ENCODE measurements at places on chromosomes 6 and 20.

- peak; percentile 65 for DNase-seq
Observed at GRCh38 chr6:87151781-87152525, 3.4 kb upstream of the ZNF292 start.

- DNase-seq: no peak
Observed at GRCh38 chr6:150925976-150926375, 60.5 kb downstream of the MTHFD1L start.

DNA sequence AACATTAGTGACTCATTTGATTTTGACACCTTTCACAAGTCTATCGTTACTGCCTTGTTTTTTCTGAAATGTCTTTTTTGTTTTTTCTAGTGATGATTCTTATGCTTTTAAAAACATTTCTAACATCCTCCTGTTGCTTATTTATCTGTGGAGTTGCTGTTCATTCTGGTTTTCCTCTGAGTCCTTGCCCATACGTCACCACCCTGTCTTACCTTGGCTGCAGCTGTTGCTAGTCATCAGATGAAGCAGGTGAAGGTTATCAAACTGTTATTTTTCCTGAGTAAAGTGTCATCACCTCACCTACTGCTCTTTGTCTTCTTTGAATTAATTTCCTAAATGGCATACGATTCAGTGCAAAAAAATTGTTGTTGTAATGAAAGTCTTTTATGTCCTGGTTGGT, 376.6 kb downstream of the GRIK2 start:
- no peak for DNase-seq

GRCh38 chr20:1402149-1402548, 9.3 kb upstream of the FKBP1A start:
- no peak for DNase-seq

GRCh38 chr20:40632346-40632976, 56.6 kb downstream of the MAFB start:
- DNase-seq: no peak

DNA sequence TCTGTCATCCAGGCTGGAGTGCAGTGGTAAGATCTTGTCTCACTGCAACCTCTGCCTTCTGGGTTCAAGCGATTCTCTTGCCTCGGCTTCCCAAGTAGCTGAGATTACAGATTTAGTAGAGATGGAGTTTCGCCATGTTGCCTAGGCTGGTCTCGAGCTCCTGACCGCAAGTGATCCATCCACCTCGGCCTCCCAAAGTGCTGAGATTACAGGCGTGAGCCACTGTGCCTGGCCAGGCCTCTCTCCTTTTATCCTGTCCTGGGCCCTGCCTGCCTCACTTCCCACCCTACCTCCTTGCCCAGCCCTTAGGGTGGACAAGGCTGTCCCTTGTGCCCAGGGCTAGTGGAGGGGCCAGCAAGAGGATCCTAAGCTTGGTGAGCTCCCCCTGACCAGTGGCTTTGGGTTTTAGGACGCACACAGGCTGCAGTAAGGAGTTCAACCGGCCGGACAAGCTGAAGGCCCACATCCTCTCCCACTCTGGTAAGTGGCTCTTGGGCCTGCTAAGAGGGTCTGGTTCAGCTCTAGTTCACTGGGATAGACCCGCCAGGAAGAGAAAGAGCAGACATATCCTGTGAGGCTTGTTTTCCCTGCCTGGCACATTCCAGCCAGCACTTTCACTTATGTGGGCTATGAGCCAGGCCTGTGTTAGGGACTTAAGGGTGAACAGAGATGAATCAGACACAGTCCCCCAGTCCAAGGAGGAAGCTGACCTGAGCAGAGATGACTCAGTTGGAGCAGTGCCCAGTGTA, 21.9 kb upstream of the CHMP4B start:
- peak; percentile 95 for DNase-seq

GRCh38 chr6:143074670-143075318, 14.1 kb downstream of the AIG1 start:
- DNase-seq: no peak

DNA sequence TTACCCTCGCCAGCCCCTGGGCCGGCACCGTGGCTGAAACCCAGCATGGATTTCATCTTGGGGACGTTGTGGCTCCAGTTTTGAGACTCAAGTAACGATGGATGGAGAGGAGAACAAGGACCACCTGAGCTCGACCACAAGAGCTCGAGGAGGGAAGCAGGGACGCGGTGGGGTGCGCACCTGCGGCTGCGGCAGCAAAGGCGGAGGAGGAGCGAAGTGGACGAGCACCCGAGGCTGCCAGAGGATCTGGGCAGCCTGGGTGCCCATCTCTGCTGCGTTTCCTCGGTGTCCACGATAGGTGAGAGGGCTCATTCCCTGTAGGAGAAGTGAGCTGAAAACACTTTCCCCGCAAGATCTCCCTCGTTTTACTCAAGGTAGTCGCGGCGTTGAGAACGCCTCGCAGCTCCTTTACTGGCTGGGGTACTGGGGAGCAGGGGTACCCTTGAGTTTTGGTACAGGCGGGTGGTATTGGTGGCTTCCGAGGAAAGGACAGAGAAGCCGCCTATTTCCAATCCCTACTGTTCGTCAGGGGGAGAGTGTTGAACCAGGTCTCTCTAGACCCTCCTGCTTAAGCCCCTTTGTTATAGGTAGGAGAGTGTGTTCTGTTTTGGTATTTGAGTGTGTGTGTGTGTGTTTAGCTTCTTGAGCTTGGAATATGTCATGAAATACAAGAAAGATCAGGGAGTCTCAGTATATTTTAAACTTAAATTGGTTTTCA, 137.7 kb downstream of the TRIM27 start:
- DNase-seq: no peak

- DNase-seq: no peak
Observed at GRCh38 chr6:150887978-150888563, 22.6 kb downstream of the MTHFD1L start.

DNA sequence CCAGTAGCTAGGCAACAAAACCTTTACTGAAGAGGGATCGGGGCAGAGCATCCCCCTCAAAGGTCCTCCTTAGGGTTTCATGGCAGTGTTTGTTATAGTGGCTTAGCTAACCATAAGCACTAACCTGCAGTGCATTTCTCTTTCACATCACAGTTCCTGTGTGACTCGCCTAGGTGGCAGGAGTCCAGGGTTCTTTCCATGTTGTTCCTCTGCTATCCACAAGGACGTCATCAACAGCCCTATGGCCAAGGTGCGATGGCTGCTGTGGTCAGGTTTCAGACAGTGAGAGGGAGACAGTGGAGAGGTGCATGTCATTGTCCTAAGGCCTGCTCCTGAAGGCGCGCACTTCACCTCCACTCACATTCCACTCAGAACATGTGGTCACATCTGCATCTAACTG, 38.8 kb upstream of the FOXA2 start:
- no peak for DNase-seq

DNA sequence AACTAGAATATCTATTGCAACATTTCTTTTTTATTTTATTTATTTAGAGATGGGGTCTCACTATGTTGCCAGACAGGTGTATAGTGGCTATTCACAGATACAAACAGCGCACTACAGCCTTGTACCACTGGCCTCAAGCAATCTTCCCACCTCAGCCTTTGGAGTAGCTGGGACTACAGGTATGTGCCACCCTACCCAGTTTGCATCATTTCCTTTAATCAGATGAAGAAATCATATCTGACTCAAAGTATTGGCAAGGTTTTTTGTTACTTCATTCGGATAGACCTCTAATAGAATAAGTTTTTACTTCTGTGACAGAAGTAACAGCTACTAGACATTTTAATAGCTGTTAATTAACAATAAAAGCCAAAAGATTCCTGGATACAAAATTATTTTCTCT, 153.9 kb downstream of the CDK19 start:
- DNase-seq: peak; percentile 18

- peak; percentile 18 for DNase-seq
Observed at GRCh38 chr6:139443231-139444112, 69.0 kb upstream of the CITED2 start.

GRCh38 chr6:8589941-8590729, 154.8 kb upstream of the SLC35B3 start:
- DNase-seq: no peak

DNA sequence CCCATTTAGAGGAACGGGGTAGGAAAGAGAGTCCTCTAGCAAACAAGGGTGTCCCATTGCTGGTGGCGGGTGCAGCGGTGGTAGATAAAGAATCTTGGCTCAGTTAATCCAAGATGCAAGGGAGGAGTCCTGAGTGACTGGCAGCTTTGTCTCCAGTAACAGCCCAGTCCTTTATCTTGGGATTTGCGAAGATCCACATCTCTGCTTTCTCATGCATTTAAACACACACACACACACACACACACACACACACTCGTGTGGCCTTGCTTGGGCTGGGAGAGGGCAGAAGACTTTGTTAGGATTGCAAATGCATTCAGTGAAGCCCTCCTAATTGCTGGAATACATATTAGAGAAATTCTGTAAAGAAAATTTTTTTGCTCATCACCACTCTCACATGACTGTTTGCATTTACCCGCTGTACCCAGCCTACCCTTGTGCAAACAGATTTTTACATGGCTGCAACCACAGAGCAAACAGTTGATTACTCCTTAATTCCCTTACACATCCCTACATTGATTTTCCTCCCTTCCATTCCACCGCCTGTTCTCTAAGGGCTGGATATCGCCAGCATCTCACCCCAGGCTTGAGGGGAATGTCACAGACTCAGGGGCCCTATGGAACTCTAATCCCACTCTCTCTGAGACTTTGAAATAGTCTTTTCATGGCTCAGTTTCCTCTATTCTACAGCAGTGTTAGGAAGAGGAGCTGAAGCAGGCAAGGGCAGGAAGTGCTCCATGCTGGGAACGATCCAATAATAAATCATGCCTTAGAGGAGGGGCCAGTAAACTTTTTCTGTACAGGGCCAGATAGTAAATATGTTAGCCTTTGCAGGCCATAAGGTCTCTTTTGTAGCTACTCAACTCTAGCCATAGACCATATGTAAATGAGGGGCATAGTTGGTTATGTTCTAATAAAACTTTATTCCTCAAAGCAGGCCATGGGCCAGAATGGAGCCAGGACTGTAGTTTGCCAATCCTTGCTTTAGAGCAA, 3.5 kb downstream of the C6orf132 start:
- DNase-seq: no peak

GRCh38 chr6:133595111-133595761, 293.7 kb upstream of the TCF21 start:
- no peak for DNase-seq

- DNase-seq: no peak
Observed at GRCh38 chr6:36700831-36701230, 3.2 kb downstream of the RAB44 start.

DNA sequence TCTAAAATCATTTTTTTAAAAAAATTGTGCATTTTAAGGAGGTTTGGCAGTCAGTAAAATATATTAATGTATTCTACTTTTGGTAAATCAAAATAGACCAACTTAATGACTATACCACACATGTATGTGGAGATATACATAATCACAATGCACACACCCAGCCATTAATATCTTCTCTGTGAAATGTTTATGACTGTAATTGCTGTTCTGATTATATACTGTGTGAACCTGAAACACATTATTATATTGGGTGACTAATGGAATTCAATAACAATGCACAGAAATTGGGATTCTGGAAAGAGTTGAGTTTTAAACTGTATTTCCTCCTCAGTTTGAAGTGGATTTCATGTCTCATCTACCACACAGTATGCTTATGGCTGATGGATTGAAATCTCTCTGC, 233.6 kb downstream of the PLCB1 start:
- no peak for DNase-seq

GRCh38 chr6:40950986-40951698, 87.9 kb downstream of the UNC5CL start:
- DNase-seq: no peak

DNA sequence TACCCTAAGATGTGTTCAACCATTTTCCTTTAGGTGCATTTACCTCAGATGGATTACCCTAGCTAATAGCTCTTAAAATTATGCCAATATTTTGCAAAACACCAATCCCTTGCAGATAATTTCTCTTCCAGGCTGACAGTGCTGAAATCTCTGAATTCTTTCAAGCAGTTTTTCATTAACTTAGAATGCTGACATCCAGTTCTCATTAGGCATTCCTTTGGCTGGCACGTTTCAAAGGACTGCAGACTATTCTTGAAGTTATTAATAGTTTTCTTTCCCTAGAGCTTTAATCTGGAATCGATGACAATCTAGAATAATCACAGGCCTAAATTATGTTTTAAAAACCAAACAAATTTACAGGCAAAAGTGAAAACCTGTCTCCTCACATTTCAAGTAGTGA, 68.3 kb downstream of the SMLR1 start:
- DNase-seq: no peak

DNA sequence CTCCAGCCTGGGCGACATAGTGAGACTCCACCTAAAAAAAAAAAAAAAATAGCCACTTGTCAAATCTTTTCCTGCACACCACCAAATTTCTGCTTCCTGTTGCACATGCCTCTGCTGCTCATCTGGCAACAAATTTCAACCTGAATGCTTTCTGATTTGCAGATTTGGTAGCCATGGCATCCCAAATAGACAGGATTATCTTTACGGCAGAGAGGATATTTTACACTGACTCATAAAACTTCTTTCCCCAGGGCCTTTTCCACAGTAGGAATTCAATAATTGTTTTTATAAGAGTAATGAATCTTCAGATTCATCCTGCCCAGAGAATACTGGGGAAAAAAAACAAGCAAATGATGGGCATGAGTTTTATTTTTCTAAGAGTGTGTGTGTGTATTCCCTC, 264.6 kb downstream of the FRK start:
- DNase-seq: no peak
